Left lung (tissue), 14 donors: ENCODE measurements at places on chromosomes 2 and 18. TPM values are rescaled to one million over a fixed set of nuclear protein-coding genes. Genes with fewer than 3 reads are reported as not detected.

GRCh38 chr2:156489195-156489594, 53.0 kb downstream of the GPD2 start:
- H3K36me3 ChIP-seq = no peaks in the 10 kb centered on the region
- no peak overlapping the region for H3K4me3 ChIP-seq
- no peaks in the 10 kb centered on the region for H3K4me1 ChIP-seq
- no peak for DNase-seq
- no peak overlapping the region for H3K27ac ChIP-seq

- no peaks in the 10 kb centered on the region for H3K27me3 ChIP-seq
- DNase-seq = no peak
- no peaks in the 10 kb centered on the region for H3K4me1 ChIP-seq
- no peak overlapping the region for H3K4me3 ChIP-seq
- H3K27ac ChIP-seq = no peak overlapping the region
- no peaks in the 10 kb centered on the region for H3K36me3 ChIP-seq
These were observed 111.3 kb downstream of the HNRNPLL start for GRCh38 chr2:38491436-38491835.

DNA sequence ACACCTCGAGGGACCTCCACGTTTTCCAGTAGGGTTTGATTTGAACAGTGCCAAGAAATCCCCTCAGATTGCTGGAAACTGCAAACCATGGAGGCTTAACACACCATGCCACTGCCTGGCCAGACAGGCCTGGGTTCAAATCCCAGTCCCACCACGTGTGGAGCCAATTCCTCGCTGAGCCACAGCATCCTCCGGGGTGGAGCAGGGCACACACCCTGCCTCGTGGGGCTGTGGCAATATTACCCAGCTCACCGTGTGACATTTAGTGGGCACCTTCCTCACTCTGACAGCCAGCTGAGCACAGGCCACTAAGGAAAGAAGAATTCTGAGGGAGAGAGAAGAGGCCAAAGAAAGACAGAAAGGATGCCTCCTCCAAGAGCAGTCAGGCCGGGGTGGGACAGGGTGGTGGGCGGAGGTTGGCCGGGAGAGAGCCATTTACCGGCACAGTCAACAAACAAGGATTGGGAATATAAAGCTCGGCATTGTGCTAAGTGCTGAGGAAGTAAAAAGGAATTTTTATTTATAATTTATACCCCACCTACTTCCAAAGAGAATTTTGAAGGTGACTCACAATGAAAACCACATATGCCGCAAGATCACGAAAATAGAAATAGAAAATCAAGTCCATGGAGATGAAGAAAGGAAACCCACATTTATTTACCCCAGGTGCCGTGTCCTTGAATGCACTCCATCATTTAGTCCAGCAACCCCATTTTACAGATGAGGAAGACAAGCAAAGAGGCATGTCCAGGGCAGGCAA, 111.5 kb downstream of the MCFD2 start:
- H3K36me3 ChIP-seq = no peaks in the 10 kb centered on the region
- no peaks in the 10 kb centered on the region for H3K27me3 ChIP-seq
- no peak overlapping the region for H3K27ac ChIP-seq
- no peak for DNase-seq

DNA sequence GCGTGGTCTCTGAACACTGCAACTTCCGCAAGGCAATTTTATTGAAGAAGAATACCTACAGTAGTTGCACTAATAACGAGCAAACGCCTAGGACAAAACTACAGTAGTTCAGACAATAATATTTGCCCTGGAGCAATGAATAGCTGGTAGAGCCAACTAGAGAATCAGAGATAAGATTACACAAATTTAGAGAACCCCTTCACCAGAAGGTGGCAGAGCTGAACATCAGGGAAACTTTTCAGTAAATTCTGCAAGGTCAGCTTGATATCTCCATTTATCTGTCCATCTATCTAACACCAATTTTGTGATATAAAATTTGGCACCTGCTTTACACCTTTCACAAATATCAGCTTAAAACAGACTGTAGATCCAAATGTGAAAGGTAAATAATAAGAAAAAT, 43.8 kb downstream of the CDH19 start:
- H3K27ac ChIP-seq = no peak overlapping the region
- H3K4me1 ChIP-seq = no peaks in the 10 kb centered on the region
- no peaks in the 10 kb centered on the region for H3K36me3 ChIP-seq
- no peak for DNase-seq
- no peaks in the 10 kb centered on the region for H3K27me3 ChIP-seq

DNA sequence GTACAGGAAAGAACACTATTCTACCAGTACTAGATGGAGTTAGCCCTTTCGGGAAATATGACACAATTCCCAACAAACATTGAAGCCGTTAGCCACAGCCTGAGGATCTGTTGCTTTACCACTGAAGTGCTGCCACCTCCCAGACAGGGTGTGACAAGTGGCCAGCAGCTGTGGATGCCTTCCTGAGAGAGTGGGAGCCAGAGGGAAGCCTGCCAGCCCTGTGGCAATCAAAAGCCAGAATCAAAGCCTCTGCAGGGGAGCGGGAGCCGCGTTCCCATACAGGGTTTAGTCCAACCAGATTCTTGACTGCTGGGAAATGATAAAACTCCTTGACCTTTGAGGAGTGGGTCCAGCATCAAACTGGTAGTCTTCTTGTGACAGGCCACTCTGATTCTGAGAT, 38.0 kb downstream of the SLC4A1AP start:
- H3K4me1 ChIP-seq = peaks cover 44% of the 10 kb centered on the region
- H3K27ac ChIP-seq = no peak overlapping the region
- DNase-seq = no peak

DNA sequence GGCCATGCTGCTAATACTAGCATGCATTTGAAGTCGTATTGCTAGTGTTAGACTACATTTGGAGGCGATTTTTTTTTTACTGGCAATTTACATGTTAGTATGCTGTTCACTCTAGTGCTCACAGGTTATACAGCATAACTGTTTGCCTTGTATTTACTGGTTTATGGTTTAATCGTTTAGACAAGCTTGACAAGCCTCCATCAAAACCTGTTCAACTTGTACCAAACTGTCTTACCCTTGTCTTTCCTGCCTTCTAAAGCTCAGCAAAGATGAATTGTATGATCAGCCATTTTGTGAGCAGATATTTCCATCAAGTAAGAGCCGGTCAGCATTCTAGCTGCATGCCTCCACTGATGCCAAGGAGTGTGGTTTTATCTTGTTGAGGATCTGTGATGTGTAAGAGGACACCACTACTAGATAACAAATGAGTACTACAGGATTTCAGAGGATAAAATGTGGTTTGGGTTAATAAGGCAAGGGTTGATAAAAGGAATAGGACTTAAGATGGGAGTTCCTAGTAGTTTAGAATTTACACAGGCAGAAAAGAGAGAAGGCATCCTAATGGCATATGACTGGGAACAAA, 68.4 kb upstream of the ITM2C start:
- no peak overlapping the region for H3K4me3 ChIP-seq
- H3K27me3 ChIP-seq = no peaks in the 10 kb centered on the region
- peak overlapping the region; percentile 24 for H3K27ac ChIP-seq

GRCh38 chr2:109374548-109375130, 239.1 kb downstream of the SEPTIN10 start:
- no peak for DNase-seq
- no peak overlapping the region for H3K4me3 ChIP-seq
- no peaks in the 10 kb centered on the region for H3K4me1 ChIP-seq
- peaks cover 4% of the 10 kb centered on the region for H3K36me3 ChIP-seq

- no peak overlapping the region for H3K27ac ChIP-seq
- no peak for DNase-seq
- no peaks in the 10 kb centered on the region for H3K27me3 ChIP-seq
- H3K36me3 ChIP-seq = no peaks in the 10 kb centered on the region
- H3K4me3 ChIP-seq = no peak overlapping the region
These were observed 335.8 kb downstream of the SMAD2 start for GRCh38 chr18:47594621-47595086.

- no peak overlapping the region for H3K27ac ChIP-seq
- no peaks in the 10 kb centered on the region for H3K36me3 ChIP-seq
These were observed 61.8 kb upstream of the ZC3H15 start for GRCh38 chr2:186424265-186424664.

DNA sequence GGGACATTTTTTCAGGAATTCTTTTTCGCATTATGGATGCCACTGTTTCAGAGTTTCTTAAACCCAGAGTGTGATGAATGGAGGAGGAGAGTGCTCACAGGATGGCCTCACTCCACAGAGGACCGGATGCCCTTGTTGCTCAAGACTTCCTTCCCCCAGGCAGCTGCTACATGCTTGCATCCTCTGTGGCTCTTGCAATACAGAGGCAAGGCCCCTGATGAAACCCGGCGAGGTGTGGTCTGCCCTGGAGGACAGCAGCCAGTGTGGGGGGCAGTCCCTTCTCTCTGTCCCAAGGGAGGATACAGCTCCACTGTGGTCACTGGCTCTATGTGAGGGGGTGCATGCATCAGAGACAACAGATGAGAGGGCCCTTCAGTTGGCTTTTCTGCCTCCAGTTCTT, 109.6 kb downstream of the SH3RF3 start:
- peak; percentile 85 for DNase-seq
- H3K36me3 ChIP-seq = no peaks in the 10 kb centered on the region
- peak overlapping the region; percentile 33 for H3K27ac ChIP-seq
- peaks cover 69% of the 10 kb centered on the region for H3K4me1 ChIP-seq
- H3K4me3 ChIP-seq = no peak overlapping the region
- H3K27me3 ChIP-seq = no peaks in the 10 kb centered on the region

GRCh38 chr2:165373278-165374010, 96.1 kb upstream of the CSRNP3 start:
- no peak for DNase-seq
- no peaks in the 10 kb centered on the region for H3K4me1 ChIP-seq
- H3K4me3 ChIP-seq = no peak overlapping the region

- no peaks in the 10 kb centered on the region for H3K4me1 ChIP-seq
- H3K36me3 ChIP-seq = no peaks in the 10 kb centered on the region
- no peak overlapping the region for H3K4me3 ChIP-seq
- peak overlapping the region; percentile 22 for H3K27ac ChIP-seq
These were observed 30.5 kb downstream of the LAMA3 start for GRCh38 chr18:23719634-23720201.

DNA sequence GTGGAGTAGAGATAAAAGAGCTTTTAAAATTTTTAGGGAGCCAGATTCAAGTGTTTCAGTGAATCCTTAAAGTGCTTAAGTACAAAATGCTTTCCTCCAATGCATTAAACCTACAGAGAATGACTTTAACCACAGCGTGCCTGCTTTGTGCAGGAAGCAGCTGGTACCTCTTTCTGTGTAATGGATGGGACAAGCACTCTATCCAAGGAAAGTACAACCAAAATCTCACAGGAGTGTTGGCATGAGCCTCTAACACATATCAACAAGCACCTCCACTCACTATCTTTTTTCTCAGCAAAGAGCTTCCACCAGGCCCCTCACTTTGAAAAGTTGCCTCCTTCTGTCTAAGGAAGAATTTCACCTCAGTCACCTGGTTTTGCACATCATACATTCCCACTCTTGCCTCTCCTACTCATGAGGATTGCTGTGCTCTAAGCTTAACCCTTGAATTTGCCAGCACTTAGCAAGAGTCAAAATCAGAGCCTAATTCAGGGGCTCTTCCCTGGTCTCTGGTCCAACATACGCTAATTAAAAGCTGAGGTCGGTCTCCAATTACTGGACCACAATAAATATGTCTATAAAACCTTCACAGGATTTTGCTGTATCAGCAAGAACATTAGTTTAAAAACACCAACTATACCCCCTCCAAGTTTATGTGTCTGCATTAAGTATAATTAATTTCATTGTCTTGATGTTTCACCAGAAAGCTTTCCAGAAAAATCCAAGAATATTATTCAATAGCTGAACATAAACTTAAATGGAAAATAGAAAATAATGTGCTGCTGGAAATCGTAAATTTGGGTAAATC, 68.9 kb downstream of the ZNF521 start:
- H3K36me3 ChIP-seq = no peaks in the 10 kb centered on the region
- no peak overlapping the region for H3K4me3 ChIP-seq
- no peaks in the 10 kb centered on the region for H3K27me3 ChIP-seq
- DNase-seq = no peak
- H3K27ac ChIP-seq = no peak overlapping the region

DNA sequence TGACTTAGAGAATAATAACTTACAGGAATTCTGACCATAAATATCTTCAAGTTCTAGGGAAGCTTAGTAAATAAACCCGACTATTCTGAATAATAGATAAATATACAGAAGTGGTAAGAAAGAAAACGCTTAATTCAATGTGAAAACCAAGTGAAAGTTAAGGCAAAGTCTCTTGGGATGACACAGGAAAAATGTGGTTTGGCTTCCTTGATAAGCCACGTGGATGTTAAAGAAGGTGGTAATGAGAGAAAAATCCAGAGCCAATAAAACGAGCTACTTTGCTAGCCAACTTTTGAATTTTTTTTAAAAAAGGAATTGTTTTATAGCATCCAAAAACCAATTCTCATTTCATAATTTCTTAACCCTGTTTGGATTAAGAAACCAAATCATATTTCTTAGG, 166.2 kb upstream of the VRK2 start:
- H3K27ac ChIP-seq = no peak overlapping the region
- no peaks in the 10 kb centered on the region for H3K36me3 ChIP-seq
- H3K4me3 ChIP-seq = no peak overlapping the region
- no peaks in the 10 kb centered on the region for H3K4me1 ChIP-seq
- no peaks in the 10 kb centered on the region for H3K27me3 ChIP-seq
- no peak for DNase-seq

GRCh38 chr2:238851761-238852160, 3.9 kb downstream of the TWIST2 start:
- H3K27me3 ChIP-seq = peaks cover 20% of the 10 kb centered on the region
- no peak overlapping the region for H3K4me3 ChIP-seq
- H3K36me3 ChIP-seq = no peaks in the 10 kb centered on the region
- DNase-seq = no peak
- H3K27ac ChIP-seq = no peak overlapping the region
- H3K4me1 ChIP-seq = peaks cover 5% of the 10 kb centered on the region

DNA sequence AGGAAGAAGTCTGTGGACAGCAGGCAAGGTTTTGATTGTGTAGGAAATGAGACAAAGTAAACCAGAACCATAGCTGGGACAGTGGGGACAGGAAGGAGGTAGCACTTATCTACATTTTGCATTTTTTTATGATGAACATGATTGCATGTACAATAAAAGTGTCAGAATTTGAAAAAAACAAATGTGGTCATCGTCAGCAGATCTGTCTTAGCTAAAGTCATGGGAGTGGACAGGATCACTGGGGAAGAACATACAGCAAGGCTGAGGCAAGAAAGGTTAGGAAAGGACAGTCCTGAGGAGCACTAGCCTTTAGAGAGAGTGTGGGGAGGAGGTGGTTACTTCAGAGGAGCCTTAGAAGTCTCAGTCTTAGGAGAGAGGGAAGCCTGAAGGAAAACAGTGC, 35.1 kb upstream of the SLC14A2 start:
- no peak overlapping the region for H3K27ac ChIP-seq

DNA sequence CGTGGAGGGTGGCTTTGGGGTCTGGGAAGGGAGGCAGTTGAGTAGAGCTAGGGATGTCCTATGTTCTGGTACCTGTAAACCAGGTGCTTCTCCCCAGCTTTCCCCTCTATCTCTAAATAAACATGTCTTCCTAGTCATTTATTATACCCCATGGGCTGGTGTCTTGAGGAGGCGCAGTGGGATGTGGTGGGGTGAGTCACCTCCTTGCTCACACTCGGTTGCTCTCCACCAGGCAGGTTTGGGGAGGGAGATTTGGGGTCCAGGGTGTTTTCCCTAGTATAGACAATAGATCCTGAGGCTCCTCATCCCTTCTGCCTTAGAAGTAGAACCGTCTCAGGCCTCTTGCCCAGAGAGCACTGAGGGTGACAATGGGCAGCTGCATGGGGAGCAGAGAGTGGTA, 5.1 kb downstream of the PSD4 start:
- no peak overlapping the region for H3K4me3 ChIP-seq
- H3K36me3 ChIP-seq = peaks cover 15% of the 10 kb centered on the region
- peaks cover 67% of the 10 kb centered on the region for H3K4me1 ChIP-seq
- H3K27me3 ChIP-seq = no peaks in the 10 kb centered on the region
- no peak overlapping the region for H3K27ac ChIP-seq
- DNase-seq = peak; percentile 15

Gene TIA1
- 120 TPM for total RNA-seq

Gene COLEC11
- 0.84 TPM for total RNA-seq

Gene IER3IP1
- total RNA-seq = 17.4 TPM

Gene AOX1
- 29.4 TPM for total RNA-seq

Gene DQX1
- 0.26 TPM for total RNA-seq

Gene MATN3
- 9.1 TPM for total RNA-seq
